Stimulated activated CD4-positive, alpha-beta T cell treated with anti-CD3 and anti-CD28 coated beads, Interleukin-1b, Interleukin-23, amount 100 ng/mL, for 24 hours (primary cell): ENCODE measurements at places on chromosomes 7 and 10.

DNA sequence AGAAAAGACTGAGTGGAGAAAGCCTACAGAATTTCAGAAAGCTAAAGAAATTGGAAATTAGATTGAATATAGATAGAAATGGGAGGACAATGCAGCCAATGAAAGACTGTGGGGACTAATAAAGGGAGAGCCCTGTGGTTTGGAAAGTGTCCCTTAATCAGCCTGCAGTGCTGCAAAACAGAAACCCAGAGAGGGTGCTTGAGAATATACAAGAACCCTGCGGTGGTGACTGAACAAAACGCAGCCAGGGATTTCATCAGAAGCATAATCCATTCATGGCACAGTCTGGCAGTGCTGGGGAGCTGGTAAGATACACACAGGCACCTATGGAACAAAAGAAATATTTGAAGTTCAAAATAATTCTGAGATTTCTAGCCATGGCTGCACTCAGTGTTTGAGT, 19.1 kb downstream of the CEP41 start:
- no peak for DNase-seq

GRCh38 chr7:66279912-66280311, 74.8 kb downstream of the TPST1 start:
- no peak for DNase-seq

DNA sequence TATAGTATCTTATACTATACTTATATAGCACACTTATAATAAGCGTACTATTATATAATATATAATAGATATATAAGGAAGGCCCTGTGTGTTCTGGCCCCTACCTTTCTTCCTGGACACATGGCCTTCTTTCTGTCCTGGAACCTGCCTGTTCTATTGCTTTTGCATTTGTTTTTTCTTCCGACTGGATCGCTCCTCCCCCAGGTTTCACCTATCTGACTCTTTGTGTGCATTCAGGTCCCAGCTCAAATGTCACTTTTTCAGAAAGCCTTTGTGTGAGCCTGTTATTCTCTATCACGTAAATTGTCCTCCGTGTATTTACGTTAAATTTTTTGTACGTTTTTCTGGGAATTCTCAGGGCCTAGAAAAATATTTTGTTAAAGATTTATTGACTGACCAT, 2.9 kb upstream of the TRIM8 start:
- no peak for DNase-seq

DNA sequence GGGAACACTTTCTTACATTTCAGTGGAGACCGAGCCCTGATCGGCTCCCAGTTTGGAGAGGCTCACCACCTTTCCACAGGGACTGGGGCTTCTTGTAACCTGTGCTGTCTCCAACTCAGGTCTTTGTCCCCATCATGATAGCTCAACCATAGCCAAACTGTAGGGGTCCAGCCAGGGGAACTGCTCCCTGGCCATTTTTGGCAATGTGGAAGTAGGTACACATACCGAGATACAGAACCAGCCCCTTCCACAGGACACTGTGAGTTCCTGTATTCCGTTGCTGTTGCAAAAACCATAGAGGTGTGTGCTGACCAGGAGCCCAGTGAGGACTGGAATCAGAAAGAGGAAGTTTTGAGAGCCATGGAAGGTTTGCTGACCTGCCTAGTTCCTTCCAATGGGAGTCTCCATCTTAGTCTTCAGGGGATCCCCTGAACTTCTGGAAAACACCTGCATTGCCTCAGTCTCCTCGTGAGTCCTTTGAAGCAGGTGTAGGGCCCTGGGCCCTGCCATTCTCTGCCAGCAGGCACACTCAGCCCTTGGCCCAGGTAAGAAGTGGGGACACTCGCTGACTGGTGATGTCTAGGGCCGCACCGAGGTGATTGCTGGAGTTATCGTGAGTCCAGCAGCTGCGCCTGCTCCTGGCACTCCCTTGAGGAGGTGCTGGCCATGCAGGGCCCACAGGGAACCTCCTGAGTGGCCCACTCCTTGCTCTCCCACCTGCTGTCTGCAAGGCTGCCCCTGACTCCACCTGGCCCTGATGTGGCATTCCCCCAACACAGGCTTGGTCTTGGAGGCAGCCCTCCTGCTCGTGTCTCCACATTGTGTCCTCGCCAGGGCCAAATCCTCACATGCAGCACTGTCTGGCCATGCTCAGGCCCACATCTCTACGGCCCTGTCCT, 11.2 kb downstream of the WDFY4 start:
- no peak for DNase-seq

- DNase-seq, result no peak
Observed at GRCh38 chr7:159084069-159084801, 60.4 kb downstream of the VIPR2 start.
